ENCODE measurements at places on chromosomes 11 and 22.

GRCh38 chr11:72688486-72688885 lies 14.3 kb upstream of the PDE2A start:
- DNase-seq = no peak

- no peak for DNase-seq
Measured at GRCh38 chr11:46463701-46464421, 72.3 kb upstream of the CHRM4 start.

GRCh38 chr22:45335021-45335818 lies 25.5 kb downstream of the FAM118A start:
- no peak for DNase-seq

DNA sequence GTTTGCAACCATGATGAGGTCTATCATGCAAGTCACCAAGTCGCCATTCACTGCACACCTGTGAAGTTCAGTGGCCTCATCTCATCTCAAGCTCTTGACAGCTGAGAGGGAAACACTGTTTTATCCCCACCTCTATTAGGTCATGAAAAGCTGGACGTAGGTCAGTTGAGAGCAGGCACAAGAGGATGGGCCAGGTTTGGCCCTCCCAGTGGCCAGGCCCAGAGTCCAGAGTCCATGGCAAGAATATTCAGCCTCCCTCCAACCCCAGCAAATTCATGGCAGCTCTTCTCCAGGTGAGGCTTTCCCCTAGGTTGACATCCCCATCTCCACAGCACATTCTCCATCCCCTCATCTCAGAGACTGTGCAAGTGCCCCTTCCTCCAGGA lies 22.0 kb upstream of the ISX start:
- DNase-seq = no peak

- no peak for DNase-seq
Measured at GRCh38 chr11:116605543-116606459, 167.0 kb downstream of the BUD13 start.

DNA sequence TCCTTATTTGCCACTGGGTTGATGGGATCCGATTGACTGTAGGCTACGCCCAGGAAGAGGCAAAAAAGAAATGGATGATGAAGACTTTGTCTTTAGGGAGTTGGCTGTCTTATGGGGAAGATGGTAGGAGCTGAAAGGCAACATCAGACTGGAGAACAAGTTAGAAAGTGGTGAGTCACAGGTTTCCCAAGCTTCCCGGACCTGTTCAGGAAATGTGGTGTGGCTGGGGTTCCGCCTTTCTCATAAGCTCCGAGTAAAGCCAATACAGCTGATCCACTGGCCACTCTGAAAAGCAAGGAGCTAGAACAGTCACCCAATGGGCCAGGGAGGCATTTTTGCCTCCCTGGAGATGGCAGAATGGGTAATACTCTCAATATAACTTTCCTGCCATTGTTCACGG lies 194.5 kb downstream of the SNX19 start:
- no peak for DNase-seq

- no peak for DNase-seq
Measured at GRCh38 chr11:10770626-10771254, 19.7 kb downstream of the CTR9 start.

DNA sequence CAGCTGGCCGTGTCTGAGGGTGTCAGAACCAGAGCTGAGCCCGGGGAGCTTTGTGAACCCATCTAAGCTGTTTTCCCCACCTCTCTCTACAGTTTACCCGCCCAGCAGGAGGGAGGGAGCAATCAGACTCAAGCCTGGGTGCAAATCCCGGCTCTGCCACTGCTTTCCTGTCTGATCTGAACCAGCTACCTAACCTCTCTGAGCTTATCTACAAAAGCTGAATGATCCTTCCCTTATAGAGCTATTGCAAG lies 252 bp downstream of the APOL2 start:
- no peak for DNase-seq

DNA sequence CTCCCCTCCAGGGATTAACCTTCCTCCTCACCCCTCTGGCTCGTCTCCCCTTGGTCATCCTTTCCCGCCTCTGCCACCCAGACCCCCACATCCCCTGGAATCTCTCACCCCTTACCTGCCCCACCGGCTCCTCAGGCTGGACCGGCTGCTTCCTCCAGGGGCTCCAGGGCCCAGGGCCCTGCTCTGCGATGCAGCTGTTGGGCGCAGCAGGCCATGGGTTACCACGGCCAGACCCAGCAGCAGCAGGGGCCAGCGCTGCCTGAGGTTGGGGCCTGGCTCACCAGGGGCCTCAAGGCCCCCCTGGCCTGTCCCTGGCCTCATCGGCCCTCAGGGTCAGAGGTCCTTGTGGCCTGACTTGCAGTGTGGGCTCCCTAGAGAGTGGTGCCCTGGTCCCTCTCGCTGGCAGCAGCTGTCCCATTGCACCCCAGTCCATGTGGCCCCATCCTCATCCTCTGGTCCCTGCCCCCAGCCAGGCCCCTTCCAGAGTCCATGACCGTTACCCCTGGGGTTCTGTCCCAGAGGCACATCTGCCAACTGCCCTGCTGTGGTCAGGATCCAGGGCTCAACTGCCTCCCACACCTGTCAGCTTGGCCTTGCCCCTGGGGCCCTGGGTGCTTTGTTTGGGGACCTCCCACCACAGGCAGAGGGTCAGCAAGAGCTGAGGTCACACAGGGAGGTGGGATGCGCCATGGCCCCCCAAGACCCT lies at the start of gene IGLL1:
TSS of gene IGLL1 (minus strand) at position 421 of the 706 bp plus-strand sequence. CDS start at position 321, 100 bp downstream.
- no peak for DNase-seq

DNA sequence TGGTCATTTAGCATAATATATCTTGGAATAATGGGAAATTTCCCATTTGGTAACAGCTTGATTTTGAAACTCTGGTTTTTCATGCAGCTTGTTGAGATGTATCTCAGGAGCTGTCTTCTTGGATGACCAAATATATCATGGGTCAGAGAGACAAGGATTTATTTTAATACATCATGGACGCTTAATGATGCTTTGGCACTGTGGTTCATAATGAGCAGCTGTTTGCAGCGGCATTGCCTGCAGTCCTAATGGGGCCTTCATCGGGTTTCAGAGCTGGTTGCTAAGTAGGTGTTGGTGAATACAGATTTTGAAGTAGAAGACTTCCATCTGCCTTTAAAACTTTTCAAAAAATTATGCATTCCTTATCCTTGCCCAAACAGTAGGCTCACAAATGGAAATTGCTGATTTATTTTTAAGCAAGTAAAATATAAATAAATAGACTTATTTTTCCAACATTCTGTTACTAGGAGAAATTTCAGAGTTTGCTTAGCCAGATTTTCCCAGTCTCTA lies 389.5 kb upstream of the FAT3 start:
- DNase-seq = no peak

GRCh38 chr22:35629406-35630216 lies 12.5 kb upstream of the MB start:
- DNase-seq = no peak

All from NCI-H1436 treated with DMSO at 0.1 percent for 48 hours (cell line).